ENCODE measurements at places on chromosomes 5 and 9. TPM values are rescaled to one million over a fixed set of nuclear protein-coding genes. Genes with fewer than 3 reads are reported as not detected.

Gene DMRT3
- total RNA-seq = not detected

Gene RAB3C
- 0.38 TPM for total RNA-seq

Gene FIBCD1
- not detected for total RNA-seq

Gene UGCG
- total RNA-seq = 31.4 TPM

Gene C1QTNF2
- 0.23 TPM for total RNA-seq

Gene PCDHB3
- total RNA-seq = 0.76 TPM

Gene RGS7BP
- total RNA-seq = 0.06 TPM

Gene BNC2
- total RNA-seq = 3.6 TPM

Gene CMYA5
- total RNA-seq = 0.11 TPM

Gene FAM163B
- not detected for total RNA-seq

DNA sequence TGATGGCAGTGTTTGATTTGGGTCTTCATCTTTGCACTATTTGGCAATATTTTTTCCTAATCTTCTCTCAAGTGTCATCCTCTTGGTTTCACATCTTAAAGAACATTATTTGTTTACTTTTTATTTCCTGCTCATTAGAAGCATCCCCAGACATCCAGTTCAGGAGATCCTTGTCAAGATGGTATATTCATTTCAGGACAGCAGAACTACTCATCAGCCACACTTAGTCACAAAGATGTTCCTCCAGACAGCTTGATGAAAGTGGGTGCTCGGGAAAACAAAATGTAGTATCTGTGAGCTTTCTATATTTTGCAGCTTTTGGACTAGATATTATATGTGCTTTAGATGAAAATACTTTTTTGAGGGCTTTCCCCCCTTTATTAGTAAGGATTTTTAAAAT is 72.1 kb upstream of the SREK1 start:
- no peaks in the 10 kb centered on the region for H3K27me3 ChIP-seq
- H3K36me3 ChIP-seq = no peaks in the 10 kb centered on the region
- H3K4me3 ChIP-seq = no peak overlapping the region
- no peaks in the 10 kb centered on the region for H3K4me1 ChIP-seq
- no peak overlapping the region for H3K27ac ChIP-seq
- no peak for DNase-seq

DNA sequence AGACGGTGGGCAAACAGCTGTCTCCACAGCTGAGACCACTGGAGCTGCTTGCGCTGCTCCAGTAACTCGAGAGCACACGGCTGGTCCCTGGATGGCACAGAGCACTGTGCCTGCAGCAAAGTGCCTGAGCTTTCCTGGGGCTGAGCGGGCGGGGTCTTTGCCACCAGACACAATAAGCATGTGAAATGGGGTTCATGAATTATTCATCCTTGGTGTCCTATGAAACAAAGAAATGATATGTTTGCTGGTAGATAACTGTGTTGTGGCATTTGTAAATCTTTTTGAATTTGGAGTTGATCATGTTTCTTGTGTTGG is 151.7 kb upstream of the MPDZ start:
- H3K4me3 ChIP-seq = no peak overlapping the region
- no peak for DNase-seq
- no peaks in the 10 kb centered on the region for H3K27me3 ChIP-seq
- no peak overlapping the region for H3K27ac ChIP-seq

- peaks cover 21% of the 10 kb centered on the region for H3K4me1 ChIP-seq
- H3K27me3 ChIP-seq = peaks cover 83% of the 10 kb centered on the region
- H3K4me3 ChIP-seq = no peak overlapping the region
- no peaks in the 10 kb centered on the region for H3K36me3 ChIP-seq
- no peak overlapping the region for H3K27ac ChIP-seq
These were observed 11.8 kb downstream of the CCDC187 start for GRCh38 chr9:136292026-136292538.

GRCh38 chr5:103519550-103519949 is 43.0 kb downstream of the NUDT12 start:
- H3K4me3 ChIP-seq = no peak overlapping the region
- no peaks in the 10 kb centered on the region for H3K4me1 ChIP-seq
- H3K36me3 ChIP-seq = no peaks in the 10 kb centered on the region
- H3K27ac ChIP-seq = no peak overlapping the region
- DNase-seq = no peak

- no peak for DNase-seq
- H3K27ac ChIP-seq = no peak overlapping the region
- no peak overlapping the region for H3K4me3 ChIP-seq
- peaks cover 8% of the 10 kb centered on the region for H3K4me1 ChIP-seq
- no peaks in the 10 kb centered on the region for H3K27me3 ChIP-seq
These were observed 10.3 kb downstream of the WWC1 start for GRCh38 chr5:168301593-168302390.

GRCh38 chr5:56737002-56737621 is 78.2 kb upstream of the MAP3K1 start:
- no peak for DNase-seq
- H3K27me3 ChIP-seq = no peaks in the 10 kb centered on the region
- H3K27ac ChIP-seq = peak overlapping the region; percentile 13
- H3K4me3 ChIP-seq = no peak overlapping the region
- H3K36me3 ChIP-seq = no peaks in the 10 kb centered on the region
- peaks cover 14% of the 10 kb centered on the region for H3K4me1 ChIP-seq

DNA sequence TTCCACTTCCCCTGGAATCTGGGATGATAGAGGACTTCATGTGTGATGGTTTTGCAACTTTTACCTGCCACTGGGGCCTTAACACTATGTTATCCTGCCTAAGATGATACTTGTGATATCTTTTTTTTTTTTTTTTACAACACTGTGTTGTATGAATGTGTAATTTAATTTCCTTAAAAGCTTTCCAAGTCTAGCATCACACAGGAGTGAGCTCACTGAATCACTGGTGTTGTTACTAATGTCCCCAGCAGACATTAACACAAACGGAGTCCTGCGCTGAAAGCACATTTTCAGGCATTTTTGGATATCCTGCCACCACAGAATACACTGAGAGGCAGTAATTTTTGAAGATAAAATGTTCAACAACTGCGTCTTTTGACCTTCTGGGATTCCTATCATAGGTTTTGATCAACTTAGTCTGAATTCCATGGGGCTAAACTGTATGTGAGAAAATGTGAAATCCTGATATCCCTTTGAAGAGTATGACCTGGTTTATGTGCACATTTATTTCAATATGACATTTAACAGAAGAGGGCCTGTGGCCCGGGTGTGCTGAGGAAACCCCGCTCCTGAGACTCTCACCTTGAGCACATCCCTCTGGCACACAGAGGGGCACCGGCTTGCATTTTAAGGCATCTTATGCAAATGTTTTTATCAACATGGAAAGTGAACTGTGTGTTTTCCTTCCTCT is 118.0 kb downstream of the FSTL4 start:
- H3K4me1 ChIP-seq = no peaks in the 10 kb centered on the region
- H3K27me3 ChIP-seq = no peaks in the 10 kb centered on the region
- no peak for DNase-seq

- no peaks in the 10 kb centered on the region for H3K27me3 ChIP-seq
- H3K4me3 ChIP-seq = no peak overlapping the region
- H3K36me3 ChIP-seq = no peaks in the 10 kb centered on the region
- DNase-seq = no peak
These were observed 27.8 kb upstream of the FNIP1 start for GRCh38 chr5:131824631-131825030.

- H3K36me3 ChIP-seq = no peaks in the 10 kb centered on the region
- no peaks in the 10 kb centered on the region for H3K27me3 ChIP-seq
- H3K27ac ChIP-seq = no peak overlapping the region
- H3K4me3 ChIP-seq = no peak overlapping the region
These were observed 5.9 kb upstream of the ERAP2 start for GRCh38 chr5:96870094-96871026.

GRCh38 chr9:10265153-10265631 is 347.6 kb downstream of the PTPRD start:
- H3K27ac ChIP-seq = no peak overlapping the region
- no peaks in the 10 kb centered on the region for H3K36me3 ChIP-seq
- H3K4me3 ChIP-seq = no peak overlapping the region

- H3K36me3 ChIP-seq = no peaks in the 10 kb centered on the region
- H3K27ac ChIP-seq = no peak overlapping the region
- H3K4me1 ChIP-seq = no peaks in the 10 kb centered on the region
- no peaks in the 10 kb centered on the region for H3K27me3 ChIP-seq
- DNase-seq = no peak
These were observed 35.4 kb upstream of the TGFBR1 start for GRCh38 chr9:99069546-99069945.

DNA sequence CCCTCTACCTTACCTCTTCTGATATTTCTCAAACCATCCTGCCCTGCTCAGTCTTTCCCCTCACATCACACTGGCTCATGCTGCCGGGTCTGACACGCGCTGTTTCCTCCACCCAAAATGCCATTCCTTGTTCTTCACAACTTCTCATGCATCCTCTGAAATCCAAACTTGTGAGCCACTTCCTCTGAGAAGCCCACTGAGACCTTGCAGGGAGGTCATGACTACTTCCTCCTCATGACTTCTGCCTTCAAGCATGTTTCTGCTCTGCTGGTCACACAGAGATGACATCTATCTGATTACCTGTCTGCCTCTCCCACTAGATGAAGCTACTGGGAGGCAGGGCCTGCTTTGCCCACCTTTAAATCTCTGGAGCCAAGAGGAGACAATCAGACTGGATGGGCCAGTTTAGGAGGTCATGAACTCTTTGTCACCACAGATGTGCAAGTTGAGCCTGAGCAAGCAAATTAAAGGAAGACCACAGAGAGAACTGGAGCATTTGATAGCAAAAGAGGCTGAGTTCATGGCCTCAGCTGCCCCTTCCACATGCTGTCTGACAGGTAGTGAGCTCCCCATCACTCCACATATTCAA is 119.8 kb upstream of the TBC1D2 start:
- H3K36me3 ChIP-seq = no peaks in the 10 kb centered on the region
- no peak overlapping the region for H3K27ac ChIP-seq
- H3K27me3 ChIP-seq = no peaks in the 10 kb centered on the region
- H3K4me1 ChIP-seq = no peaks in the 10 kb centered on the region

DNA sequence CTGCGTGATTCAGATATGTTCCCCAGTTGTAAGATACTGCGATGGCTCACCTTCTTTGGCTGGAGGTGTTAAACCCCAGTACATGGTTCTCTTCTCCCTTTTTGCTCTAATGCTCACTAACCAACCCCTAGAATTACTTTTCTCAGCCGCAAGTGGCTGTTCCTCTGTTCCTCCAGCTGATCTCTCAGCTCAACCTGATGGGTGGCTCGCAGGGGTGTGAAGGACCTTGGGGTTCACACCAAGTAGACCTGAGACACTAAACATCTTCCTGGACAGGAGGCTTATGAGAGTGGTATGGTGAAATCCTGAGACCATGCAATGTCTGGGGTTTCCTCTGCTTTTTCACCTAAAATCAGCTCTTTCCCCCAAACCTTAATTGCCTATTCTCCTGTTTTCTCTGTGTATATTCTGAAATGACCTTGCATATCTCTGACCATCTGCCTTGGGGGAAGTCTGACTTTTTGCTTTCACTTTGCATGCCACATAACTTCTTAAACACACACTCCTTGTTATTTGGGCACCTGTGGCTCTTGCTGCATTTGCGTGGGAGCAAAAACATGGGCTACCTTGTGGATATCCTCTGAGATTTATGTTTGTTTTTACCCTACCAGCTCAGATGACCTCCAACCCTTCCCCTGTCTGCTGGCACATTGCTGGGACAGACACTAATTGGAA is 15.9 kb upstream of the IFNA14 start:
- H3K27me3 ChIP-seq = no peaks in the 10 kb centered on the region
- H3K4me3 ChIP-seq = no peak overlapping the region
- H3K36me3 ChIP-seq = no peaks in the 10 kb centered on the region
- DNase-seq = no peak
- H3K27ac ChIP-seq = no peak overlapping the region
- peaks cover 10% of the 10 kb centered on the region for H3K4me1 ChIP-seq

DNA sequence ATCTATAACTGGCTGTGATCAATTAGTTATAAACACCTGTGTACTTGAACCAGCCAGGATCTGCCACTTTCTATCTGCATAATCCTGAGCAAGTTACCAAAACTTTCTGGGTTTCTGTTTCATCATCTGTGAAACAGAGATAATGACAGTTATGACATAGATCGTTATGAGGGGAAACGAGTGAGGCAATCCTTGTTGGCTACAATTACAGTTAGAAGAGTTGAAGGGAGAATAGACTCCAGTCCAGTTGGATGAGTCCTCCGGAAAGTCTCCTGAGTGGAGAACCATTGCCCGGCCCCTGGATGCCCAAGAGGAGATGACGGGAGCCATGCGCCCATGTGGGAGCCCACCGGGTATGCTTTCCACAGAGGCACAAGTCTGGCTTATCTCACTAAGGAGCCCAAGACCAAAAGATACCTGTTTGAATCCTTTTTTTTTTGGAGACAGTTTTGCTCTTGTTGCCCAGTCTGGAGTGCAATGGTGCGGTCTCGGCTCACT is 4.5 kb downstream of the PDE6A start:
- no peaks in the 10 kb centered on the region for H3K36me3 ChIP-seq
- no peaks in the 10 kb centered on the region for H3K27me3 ChIP-seq
- no peak for DNase-seq
- H3K4me1 ChIP-seq = peaks cover 45% of the 10 kb centered on the region

DNA sequence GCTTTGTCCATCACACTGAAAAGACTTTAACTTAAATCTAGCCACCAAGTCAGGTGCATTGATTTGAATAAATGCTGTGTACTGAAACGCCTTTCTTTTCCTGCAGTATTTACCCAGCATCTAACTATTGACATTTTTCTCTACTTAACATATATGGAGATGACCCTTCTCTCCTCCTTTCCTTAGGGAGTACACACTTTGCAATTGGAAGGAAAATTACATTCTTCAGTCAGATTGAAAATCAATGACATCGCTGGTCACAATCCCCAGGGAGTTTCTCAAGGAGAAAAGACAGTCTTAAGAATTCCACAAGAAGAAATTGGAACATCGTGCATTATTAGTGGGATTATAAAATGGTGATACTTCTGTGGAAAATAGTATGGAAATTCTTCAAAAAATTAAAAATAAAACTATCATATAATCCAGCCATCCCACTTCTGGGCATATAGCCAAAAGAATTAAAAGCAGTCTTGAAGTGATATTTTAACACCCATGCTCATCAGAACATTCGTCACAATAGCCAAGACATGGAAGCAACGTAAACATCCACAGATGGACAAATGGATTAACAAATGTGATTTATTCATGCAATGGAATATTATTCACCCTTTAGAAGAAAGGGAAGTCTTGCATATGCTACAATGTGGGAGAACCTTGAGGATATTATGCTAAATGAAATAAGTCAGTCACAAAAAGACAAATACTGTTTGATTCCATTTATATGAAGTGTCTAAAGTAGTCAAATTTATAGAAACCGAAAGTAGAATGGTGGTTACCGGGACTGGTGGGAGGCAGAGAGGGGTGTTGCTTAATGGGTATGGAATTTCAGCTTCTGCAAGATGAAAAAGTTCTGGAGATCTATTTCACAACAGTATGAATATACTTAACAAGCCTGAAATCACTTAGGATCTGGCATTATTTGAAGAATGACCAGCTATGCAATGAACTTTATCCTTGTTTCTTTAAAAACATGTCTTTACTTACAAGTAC is 14.3 kb upstream of the FREM1 start:
- no peak for DNase-seq
- H3K4me1 ChIP-seq = no peaks in the 10 kb centered on the region
- H3K36me3 ChIP-seq = no peaks in the 10 kb centered on the region
- H3K27ac ChIP-seq = no peak overlapping the region

- H3K27me3 ChIP-seq = no peaks in the 10 kb centered on the region
- no peak overlapping the region for H3K4me3 ChIP-seq
- no peak overlapping the region for H3K27ac ChIP-seq
- no peak for DNase-seq
- no peaks in the 10 kb centered on the region for H3K4me1 ChIP-seq
- H3K36me3 ChIP-seq = no peaks in the 10 kb centered on the region
These were observed 234.7 kb downstream of the SGCD start for GRCh38 chr5:156561651-156562050.
